Right atrium auricular region (tissue), 2 donors: ENCODE measurements at places on chromosomes 13 and 19. TPM values are rescaled to one million over a fixed set of nuclear protein-coding genes. Genes with fewer than 3 reads are reported as not detected.
A peak's percentile ranks its signal among the peaks of the same experiment; 100 is the strongest.

GRCh38 chr13:75788481-75788981 lies 152.4 kb downstream of the LMO7 start:
- no peaks in the 10 kb centered on the region for H3K4me1 ChIP-seq

- DNase-seq = no peak
- no peaks in the 10 kb centered on the region for H3K4me1 ChIP-seq
- H3K27ac ChIP-seq = no peak overlapping the region
- H3K27me3 ChIP-seq = no peaks in the 10 kb centered on the region
- no peaks in the 10 kb centered on the region for H3K36me3 ChIP-seq
These were observed 70.1 kb upstream of the IPO5 start for GRCh38 chr13:97883396-97883795.

- peaks cover 49% of the 10 kb centered on the region for H3K4me1 ChIP-seq
- no peak overlapping the region for H3K27ac ChIP-seq
- H3K4me3 ChIP-seq = peak overlapping the region; percentile 51
- peaks cover 9% of the 10 kb centered on the region for H3K36me3 ChIP-seq
These were observed 2.8 kb upstream of the LENG1 start for GRCh38 chr19:54162241-54162805.

APOC4 gene
- not detected for total RNA-seq

DNA sequence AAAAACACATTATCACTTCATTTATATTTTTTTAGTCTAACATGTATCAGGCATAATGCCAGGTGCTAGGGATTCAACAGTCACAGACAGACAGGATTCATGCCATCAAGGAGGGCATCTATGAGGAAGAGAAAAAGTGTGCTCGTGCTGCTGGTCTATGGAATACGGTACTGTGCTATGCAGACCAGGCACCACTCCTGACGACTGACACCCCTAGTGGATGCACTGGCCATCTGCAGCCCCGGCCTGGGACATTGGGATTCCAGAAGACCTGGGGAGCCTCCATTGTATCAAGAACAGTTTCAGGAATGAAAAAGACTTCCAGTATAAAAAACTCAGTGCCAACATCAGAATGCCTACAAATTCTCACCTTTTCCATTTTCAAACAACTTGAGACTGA lies 94.0 kb downstream of the KLF12 start:
- no peaks in the 10 kb centered on the region for H3K36me3 ChIP-seq
- peaks cover 2% of the 10 kb centered on the region for H3K4me1 ChIP-seq
- no peak for DNase-seq
- H3K27ac ChIP-seq = no peak overlapping the region
- H3K4me3 ChIP-seq = no peak overlapping the region

GRCh38 chr13:44894001-44894770 lies 95.1 kb downstream of the NUFIP1 start:
- no peak for DNase-seq
- H3K4me1 ChIP-seq = no peaks in the 10 kb centered on the region
- H3K4me3 ChIP-seq = no peak overlapping the region
- H3K27ac ChIP-seq = peak overlapping the region; percentile 18
- no peaks in the 10 kb centered on the region for H3K27me3 ChIP-seq

GRCh38 chr19:4390017-4390566 lies 10.3 kb downstream of the SH3GL1 start:
- peak overlapping the region; percentile 5 for H3K4me3 ChIP-seq
- peak overlapping the region; percentile 84 for H3K27ac ChIP-seq
- DNase-seq = no peak
- no peaks in the 10 kb centered on the region for H3K27me3 ChIP-seq
- no peaks in the 10 kb centered on the region for H3K4me1 ChIP-seq

- no peak for DNase-seq
- no peaks in the 10 kb centered on the region for H3K27me3 ChIP-seq
- H3K4me1 ChIP-seq = no peaks in the 10 kb centered on the region
- no peak overlapping the region for H3K4me3 ChIP-seq
- no peak overlapping the region for H3K27ac ChIP-seq
These were observed 72.4 kb upstream of the USPL1 start for GRCh38 chr13:30545320-30545719.

PLA2G4C gene
- 40.0 TPM for total RNA-seq

DNA sequence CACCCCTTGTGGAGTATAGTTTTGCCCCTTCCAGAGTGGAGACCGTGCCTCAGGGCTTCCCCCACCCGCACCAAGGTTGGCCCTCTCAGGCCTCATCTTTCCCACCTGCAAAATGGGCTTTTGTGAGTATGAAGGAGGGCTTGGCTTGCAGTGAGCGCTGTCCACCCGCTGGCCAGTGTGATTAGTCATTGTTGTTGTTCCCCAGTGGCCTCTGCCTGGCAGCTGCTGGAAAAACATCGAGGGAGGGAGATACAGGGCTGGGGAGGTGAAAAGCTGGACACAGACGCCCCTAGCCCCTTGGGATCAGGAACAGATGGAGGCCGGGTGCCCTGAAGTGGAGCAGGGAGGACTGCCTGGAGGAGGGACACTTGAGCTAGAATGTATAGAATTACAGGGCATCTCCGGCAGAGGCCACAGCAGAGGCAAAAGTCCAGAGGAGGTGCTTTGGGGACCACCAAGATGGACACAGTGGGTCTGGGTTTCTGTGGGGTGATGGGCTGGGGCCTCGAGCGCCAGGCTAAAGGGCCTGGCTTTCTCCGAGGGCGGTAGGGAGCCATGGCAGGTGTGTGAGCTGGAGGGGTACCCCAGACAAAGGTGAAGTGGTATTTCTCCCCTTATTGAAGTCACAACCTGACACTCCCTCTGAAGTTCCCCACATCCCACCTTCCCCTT lies 3.9 kb upstream of the IL12RB1 start:
- no peak overlapping the region for H3K27ac ChIP-seq
- no peak overlapping the region for H3K4me3 ChIP-seq
- H3K36me3 ChIP-seq = no peaks in the 10 kb centered on the region
- no peaks in the 10 kb centered on the region for H3K4me1 ChIP-seq
- H3K27me3 ChIP-seq = no peaks in the 10 kb centered on the region
- DNase-seq = no peak

DNA sequence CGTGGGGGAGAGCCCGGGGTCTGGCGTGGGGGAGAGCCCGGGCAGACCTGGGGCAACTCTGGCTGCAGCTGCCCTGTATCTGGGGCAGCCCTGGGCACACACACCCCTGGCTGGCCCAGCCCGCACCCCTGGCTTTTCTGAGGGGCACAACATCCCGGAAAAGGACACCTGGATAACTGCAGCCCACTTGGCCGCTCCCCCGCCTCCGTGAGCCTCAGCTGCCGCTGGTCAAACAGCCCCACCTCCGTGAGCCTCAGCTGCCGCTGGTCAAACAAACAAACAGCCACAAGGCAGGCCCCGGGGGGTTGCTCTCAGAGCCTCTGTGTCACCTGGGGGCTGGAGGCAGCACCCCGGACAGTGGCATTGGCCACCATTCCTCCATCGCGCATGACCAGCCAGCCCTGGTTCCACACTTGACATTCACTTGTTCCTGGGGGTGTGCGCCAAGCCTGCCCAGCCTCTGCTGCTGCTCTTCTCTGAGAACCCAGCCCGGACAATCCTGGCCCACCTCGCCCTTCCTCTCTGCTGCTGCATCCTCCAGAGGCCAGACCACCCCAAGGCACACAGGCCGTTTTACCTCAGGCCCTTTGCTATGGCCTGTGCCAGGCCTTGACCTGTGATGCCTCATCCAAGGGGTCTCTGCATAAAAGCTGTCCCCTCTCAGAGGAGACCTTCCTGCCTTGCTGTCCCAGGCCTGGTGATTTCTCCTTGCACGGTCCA lies 19.9 kb downstream of the CEBPG start:
- H3K27me3 ChIP-seq = no peaks in the 10 kb centered on the region
- peaks cover 92% of the 10 kb centered on the region for H3K4me1 ChIP-seq
- H3K4me3 ChIP-seq = no peak overlapping the region
- H3K27ac ChIP-seq = no peak overlapping the region
- no peaks in the 10 kb centered on the region for H3K36me3 ChIP-seq

DNA sequence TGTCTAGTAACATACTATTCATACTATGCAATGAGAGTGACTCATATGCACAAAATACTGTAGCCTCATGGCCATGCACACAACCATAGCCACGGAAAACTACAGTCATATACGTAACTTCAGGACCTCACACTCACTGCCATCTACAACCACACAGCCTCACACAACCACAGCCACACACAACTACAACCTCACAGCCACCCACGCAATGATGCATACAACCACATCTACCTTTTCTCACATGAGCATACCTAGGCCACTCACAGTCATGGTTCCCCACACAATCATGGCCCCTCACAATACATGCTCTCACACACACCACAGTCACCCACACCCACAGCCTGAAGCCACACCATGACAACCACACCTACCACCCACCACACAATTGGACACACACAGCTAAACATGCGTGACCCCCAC lies 8.7 kb upstream of the TNFSF14 start:
- no peaks in the 10 kb centered on the region for H3K27me3 ChIP-seq
- H3K27ac ChIP-seq = no peak overlapping the region
- no peaks in the 10 kb centered on the region for H3K4me1 ChIP-seq
- no peak for DNase-seq
- H3K4me3 ChIP-seq = no peak overlapping the region
- peaks cover under 1% of the 10 kb centered on the region for H3K36me3 ChIP-seq

DNA sequence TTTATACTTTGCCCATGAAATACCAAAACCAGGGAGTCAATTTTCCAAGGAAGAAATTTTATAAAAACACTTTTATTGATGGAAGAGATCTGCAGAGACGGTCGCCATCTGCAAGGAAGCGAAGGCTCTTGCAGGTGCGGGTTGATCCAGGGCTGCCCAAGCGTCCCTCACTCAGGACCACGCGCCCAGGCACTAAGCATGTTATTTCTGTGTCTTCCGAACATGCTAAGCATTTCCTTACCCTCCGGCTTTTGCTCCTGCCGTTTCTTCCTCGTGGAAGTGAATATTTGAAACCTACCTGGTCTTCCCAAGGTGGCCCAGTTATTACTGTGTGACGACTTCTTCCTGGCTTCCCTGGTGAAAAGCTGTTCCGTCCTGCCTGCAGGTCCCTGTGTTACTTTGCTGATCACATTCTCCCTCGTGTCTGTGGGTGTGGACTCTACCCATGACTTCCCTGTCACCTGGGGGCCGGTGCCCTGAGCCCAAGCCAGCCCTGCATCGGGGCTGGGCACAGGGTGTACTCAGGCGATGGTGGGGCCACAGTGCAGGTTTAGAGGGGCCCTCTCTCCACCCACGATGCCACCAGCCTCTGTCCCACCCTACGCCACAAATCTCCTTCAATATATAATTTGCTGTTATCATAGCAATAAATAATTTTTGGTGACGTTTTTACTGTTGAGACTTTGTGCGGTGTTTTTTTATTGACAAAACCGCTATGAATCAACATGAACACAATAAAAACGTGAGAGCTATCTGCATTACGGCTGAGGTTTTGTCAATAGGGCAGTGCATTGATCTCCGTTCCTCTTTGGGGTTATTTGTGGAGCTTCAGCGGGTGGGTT lies 119.4 kb downstream of the URI1 start:
- no peaks in the 10 kb centered on the region for H3K36me3 ChIP-seq
- no peak overlapping the region for H3K27ac ChIP-seq
- H3K4me1 ChIP-seq = no peaks in the 10 kb centered on the region
- no peak overlapping the region for H3K4me3 ChIP-seq
- DNase-seq = peak; percentile 52

DNA sequence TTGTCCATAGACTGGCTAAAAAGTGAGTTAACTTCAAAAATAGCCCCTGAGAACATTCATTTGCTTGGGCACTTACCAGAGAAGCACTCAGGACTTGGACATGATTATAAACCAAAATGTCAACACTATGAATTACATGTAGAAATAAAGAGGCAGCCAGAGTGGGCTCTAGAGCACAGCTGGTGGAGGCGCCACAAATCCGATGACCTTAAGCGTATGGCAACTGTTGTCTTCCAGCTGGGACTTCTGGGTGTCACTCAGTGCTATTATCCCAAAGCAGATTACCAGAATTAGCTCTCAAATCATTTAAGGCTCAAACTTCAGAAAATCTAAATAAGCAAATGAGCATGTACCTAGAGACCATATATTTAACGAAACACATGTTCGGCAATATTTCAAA lies 1255.5 kb upstream of the SLC10A2 start:
- no peak overlapping the region for H3K27ac ChIP-seq
- no peaks in the 10 kb centered on the region for H3K36me3 ChIP-seq
- no peaks in the 10 kb centered on the region for H3K4me1 ChIP-seq
- no peaks in the 10 kb centered on the region for H3K27me3 ChIP-seq
- no peak for DNase-seq
- no peak overlapping the region for H3K4me3 ChIP-seq

DNA sequence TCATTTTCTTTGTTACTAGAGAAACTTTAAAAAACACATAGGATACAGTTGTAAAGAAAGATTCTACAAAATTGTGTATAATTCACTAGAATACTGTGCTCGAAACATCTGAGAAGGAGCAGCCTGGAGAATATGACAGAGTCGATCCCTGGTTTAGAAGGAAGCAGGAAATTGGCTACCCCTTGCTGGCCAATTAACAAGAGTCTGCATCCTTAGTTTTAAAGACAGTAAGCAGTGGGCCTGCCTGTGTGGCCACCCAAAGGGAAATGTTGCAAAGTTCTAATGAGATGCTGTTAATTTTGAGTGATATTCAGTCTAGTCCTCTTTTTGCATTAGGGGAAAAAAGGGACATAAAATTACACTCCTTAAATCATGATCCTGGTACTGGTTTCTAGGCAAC lies 988.6 kb downstream of the PCDH17 start:
- no peaks in the 10 kb centered on the region for H3K4me1 ChIP-seq
- H3K27me3 ChIP-seq = no peaks in the 10 kb centered on the region
- DNase-seq = no peak
- H3K27ac ChIP-seq = no peak overlapping the region
- no peak overlapping the region for H3K4me3 ChIP-seq

CEACAM7 gene
- total RNA-seq = not detected

SLC6A16 gene
- total RNA-seq = 0.56 TPM

- H3K27me3 ChIP-seq = no peaks in the 10 kb centered on the region
- no peaks in the 10 kb centered on the region for H3K36me3 ChIP-seq
- no peaks in the 10 kb centered on the region for H3K4me1 ChIP-seq
- no peak for DNase-seq
- no peak overlapping the region for H3K4me3 ChIP-seq
These were observed 115.3 kb downstream of the NALCN start for GRCh38 chr13:101301053-101301452.

DNA sequence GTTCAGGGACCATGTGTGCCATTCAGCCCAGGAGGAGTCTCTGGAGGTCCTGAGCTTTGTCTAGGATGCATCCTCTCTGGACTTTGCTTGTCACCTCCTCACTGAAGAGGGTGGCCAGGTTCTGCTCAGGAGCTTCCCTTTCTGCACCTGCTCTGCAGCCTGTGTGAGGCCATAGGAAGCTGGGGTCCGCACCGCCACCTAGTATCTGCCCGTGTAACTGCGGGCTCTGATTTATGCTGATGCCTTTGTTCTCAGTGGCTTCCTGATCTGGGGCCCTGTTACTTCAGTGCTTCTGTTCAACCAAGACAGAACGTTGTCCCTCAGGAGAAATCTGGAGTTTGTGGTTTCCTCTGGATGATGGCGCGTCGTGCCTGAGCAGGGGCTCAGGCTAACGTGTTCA lies 15.5 kb downstream of the ZNF610 start:
- H3K4me3 ChIP-seq = no peak overlapping the region
- no peaks in the 10 kb centered on the region for H3K4me1 ChIP-seq
- H3K36me3 ChIP-seq = peaks cover 61% of the 10 kb centered on the region
- H3K27ac ChIP-seq = no peak overlapping the region
- no peak for DNase-seq
- H3K27me3 ChIP-seq = no peaks in the 10 kb centered on the region
